ENCODE measurements at places on chromosomes 1 and 21.

DNA sequence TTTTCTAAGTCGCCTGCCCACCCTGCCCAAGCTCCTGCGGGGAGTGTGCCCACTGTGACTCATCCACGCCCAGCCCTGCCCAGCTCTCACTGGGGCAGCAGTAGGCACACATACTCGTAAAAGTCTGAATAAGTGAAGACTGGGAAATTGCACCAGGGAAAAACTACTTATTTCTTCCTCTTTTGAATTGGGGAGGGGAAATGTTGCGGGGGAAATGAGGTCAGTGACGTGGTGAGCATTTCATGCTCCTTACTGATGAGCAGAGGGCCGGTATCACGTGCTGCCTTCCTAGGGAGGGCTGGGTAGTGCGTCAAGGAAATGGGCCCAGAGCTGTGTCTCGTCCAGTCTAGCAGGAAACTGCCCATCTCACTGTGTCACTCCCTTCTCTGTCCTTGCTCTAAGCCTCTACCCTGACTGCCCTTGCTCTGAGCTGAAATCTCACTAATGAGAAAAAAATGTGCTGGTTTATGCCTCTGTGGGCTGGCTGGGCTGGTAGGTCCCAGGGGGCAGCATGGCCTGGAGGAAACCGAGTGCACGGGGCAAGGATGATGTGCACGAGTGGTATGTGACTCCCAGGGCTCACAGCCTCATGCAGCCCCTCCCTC lies 13.5 kb upstream of the TNFRSF1B start:
- DNase-seq = peak; percentile 63

DNA sequence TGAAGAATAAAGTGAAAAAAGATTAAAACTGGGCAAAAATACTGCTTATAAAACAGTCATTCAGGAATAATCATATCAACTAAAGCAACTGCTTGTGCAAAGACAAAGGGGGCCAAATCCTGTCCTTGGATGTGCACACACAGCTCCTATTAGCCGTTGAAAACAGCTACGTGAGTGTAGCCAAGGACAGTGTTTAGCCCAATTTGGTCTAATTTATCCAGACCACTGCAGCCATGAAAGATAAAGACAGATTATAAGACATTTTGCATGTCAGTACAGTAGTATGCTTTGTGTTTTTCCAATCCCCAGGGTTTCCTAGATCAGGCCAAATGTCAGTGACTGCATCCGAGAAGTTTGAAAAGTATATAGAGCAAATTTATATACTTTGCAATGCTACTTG lies 146.3 kb upstream of the PKN2 start:
- DNase-seq = no peak

GRCh38 chr1:59018446-59018845 lies 234.6 kb upstream of the JUN start:
- DNase-seq = no peak

- DNase-seq = no peak
Measured at GRCh38 chr1:22750685-22751051, 40.0 kb downstream of the EPHB2 start.

GRCh38 chr1:188594542-188595235 lies 1765.9 kb downstream of the PLA2G4A start:
- no peak for DNase-seq

GRCh38 chr1:62435231-62436038 lies 1.4 kb upstream of the USP1 start:
- DNase-seq = no peak
